ENCODE measurements at places on chromosomes 4 and X.

GRCh38 chr4:6568689-6569332 is 6.2 kb upstream of the MAN2B2 start:
- no peak for DNase-seq

GRCh38 chr4:34372815-34373214 is 1871.5 kb downstream of the ARAP2 start:
- DNase-seq = no peak

DNA sequence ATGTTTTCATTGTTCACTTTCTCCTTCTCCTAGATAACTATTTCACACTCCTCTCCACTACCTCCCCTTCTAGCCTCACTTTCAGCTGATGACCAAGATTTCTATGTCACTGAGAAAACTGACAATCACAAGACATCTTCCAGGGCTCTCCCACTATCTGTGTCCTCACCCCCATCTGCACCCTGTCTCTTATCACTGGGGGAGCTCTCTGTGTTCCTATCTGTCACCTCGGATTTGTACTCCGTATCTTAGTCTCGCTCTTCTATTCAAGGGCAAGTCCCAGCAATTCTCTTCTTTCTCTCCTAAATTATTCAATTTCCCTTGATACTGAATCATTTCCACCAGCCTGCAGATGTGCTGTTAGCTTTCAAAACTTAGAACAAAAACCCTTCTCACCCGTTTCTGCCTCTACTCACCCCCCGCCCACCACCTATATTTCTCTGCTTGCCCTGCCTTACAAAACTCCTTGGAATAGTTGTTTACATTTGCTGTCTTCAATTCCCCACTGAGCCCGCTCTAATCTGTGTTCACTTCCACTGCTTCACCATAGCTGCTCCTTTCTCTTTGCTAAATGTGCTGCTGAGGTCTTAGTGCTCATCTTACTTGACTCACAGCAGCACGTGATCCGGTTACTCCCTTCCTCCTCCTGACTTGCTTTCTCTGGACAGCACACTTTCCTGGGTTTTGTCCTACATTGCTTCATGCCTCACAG is 293.2 kb downstream of the UNC5C start:
- no peak for DNase-seq

GRCh38 chr4:11768251-11768972 is 339.7 kb upstream of the HS3ST1 start:
- DNase-seq = no peak

DNA sequence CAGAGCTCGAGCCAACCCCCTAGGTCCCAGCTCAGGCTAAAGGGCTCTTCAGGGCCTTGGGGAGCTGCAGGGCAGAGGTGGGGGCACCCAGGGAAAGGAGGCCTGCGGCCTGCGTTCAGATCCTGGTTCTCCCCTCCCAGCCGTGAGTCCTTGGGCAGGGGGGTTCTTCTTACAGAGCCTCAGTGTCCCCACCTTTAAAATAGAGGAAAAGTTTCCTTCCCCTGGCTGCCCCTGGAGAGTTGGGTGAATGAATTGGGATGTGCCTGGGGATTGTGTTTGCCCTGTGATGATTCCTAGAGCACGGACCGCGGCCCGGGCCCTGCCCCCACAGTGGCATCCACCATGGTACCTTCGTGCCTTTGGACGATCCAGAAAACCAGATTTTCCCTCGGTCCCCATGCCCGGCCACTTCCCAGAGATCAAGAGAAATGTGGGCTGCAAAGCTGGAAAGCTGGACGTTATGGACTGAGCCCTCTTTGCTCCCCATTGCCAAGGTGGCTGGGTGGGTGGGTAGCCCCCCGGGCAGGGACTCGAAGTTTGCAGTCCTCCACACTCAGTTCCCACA is 11.4 kb downstream of the HTRA3 start:
- no peak for DNase-seq

- DNase-seq = no peak
Observed at GRCh38 chr4:17758485-17758884, 22.9 kb downstream of the FAM184B start.

Measured in stimulated activated CD8-positive, alpha-beta memory T cell treated with anti-CD3 and anti-CD28 coated beads, Interleukin-15, amount 100 ng/mL, for 24 hours (primary cell).